Hematopoietic multipotent progenitor cell treated with erythropoietin and hydrocortisone succinate and interleukin-3 and kit ligand, for 8 days (in vitro differentiated cells): ENCODE measurements at places on chromosomes 4 and X.

DNA sequence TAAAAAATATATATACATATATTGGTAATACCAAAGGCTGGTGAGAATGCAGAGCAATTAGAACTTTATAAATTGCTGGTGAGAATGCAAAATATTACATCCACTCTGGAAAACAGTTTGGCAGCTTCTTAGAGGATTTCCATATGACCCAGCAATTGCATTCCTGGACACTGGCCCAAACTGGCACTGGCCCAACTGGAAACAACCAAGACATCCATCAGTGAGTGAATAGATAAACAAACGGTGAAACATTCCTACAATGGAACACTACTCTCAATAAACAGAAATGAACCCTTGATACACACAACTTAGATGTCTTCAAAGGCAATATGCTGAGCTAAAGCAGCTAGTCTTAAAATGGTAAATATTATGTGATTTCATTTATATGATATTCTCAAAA, 524.2 kb downstream of the IQCM start:
- no peak for DNase-seq

DNA sequence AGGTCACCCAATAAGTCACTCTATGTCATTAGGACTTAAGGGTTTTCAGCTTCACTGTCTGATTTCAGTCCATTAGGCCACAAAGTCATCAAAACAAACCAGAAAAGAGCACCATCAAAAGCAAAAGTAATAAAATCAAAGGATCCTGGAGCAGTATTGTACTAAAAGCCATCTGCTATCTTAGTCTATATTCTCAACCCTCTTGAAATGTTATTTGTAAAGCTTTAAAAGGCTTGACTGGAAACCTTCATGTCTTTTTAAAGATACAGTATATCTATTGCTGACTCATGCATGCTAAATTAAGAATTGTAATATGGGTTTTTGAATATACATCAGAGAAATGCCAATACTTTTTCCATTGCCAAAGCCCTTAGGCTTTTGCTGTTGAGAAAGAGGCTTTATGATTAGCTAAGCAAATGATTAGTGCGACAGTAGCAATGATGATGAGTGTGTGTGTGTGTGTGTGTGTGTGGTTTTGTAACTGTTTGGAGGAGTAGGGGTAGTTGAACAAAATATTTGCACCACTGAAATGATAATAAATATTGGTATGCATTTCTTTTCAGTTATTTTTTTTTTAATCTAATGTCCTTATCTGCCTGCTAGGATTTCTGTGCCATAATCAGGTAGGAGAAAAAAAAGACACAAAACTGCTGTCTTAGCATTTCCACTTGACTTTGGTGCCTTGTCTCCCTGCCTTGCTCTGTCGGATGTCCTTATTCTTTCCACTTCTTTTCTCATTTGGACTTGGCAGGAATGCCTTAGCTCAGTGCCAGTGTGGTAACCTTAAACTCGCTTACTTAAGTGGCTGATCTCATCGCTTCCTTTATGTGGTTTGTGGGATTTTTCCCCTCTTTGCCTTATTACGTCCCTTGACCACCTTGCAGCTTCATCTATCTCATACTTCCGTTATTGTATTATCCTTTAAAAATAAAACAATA, 119.7 kb downstream of the PCDH7 start:
- no peak for DNase-seq

DNA sequence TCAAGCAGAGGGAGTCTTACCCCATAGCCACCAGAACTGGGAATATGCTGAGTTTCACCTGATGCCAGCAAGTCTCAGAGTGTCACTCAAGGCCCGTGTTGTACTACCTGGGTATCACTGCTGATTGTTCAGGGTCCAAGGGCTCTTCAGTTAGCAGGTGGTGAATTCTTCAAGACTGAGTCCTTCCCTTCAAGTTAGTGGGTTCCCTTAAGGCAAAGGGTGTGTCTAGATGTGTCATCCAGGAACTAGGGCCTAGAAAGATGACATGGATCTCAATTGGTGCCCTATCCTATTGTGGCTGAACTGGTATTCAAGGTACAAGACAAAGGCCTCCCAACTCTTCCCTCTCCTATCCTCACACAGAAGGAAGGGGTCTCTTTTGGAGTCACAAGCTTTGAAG, 159.9 kb upstream of the DIPK2B start:
- DNase-seq = no peak

- DNase-seq = no peak
These were observed 36.9 kb downstream of the PARM1 start for GRCh38 chr4:74969507-74970474.

DNA sequence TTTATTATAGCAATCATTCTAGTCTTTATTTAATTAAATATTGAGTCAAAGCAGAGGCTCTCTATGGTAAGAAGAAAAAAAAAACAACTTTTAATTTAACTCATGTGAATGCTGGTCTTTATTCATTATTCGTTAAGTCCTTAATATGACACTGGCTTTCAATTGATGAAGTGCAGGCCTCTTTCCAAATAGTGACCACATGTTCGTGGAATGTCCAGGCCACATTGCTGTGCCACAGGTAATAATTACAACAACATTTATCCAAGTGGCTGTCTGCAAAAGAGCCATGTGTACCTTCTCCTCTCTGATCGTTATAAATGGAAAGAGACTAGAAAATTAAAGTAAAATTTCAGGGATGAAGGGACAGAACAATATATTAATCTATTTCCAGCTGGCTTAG, 220.1 kb upstream of the PABPC4L start:
- no peak for DNase-seq

- no peak for DNase-seq
These were observed 12.3 kb downstream of the TBCK start for GRCh38 chr4:106303548-106304281.

- no peak for DNase-seq
These were observed 648.8 kb downstream of the IQCM start for GRCh38 chr4:149166876-149167275.

DNA sequence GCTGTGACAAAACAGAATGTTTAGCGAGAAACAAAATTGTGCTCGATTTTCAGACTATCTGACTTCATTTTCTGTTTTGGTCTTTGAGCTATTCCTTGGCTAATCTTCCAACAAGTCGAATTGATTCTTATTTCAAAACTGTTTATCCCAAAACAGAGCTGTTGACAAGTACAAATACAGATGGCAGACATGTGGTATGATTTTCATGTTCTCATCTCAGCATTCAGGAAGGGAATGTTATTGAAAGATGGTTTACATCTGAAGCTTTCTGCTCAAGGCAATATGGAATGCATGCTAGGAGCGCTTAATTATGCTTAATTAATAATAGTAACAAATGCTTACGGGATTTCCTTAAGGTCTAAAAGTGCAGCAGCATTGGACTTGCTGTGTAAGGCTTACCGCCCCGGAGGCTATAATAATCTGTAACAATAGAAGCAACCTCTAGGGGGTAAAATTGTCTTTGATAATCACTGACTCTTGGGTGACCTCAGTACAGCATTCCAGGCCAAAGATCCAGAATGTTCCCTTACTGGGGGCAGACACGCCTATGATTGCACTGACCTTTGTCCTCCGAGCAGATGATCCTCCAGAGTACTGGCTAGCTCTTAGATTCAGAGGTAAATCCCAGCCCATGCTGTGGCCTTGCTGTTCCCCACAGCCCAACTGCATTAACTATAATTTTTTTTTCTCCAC, 16.4 kb downstream of the LSM6 start:
- DNase-seq = no peak

- DNase-seq = no peak
These were observed 166.7 kb downstream of the FHIP1A start for GRCh38 chr4:151575646-151576045.

GRCh38 chr4:1568855-1569460, 115.2 kb downstream of the FAM53A start:
- no peak for DNase-seq

DNA sequence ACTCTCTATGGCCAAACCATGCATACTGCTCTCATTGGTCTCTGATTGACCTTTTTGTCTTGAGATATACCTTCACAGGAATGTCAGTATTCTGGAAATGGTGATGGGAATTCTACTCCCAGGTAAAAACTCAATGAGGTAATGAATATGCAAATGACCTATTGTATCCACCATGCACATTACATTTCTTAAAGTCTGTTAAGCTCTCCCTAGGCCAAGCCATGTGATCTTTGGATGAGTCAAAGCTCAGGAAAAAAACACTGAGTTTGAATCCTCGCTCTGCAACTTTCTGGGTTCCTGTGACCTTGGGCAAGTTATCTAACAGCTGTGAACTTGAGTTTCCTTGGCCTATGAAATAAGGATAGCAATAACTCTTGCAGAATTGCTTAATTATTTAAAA, 175.4 kb downstream of the PPP1R2C start:
- DNase-seq = no peak

- DNase-seq = no peak
These were observed 565.8 kb downstream of the GRXCR1 start for GRCh38 chr4:43458293-43458692.

DNA sequence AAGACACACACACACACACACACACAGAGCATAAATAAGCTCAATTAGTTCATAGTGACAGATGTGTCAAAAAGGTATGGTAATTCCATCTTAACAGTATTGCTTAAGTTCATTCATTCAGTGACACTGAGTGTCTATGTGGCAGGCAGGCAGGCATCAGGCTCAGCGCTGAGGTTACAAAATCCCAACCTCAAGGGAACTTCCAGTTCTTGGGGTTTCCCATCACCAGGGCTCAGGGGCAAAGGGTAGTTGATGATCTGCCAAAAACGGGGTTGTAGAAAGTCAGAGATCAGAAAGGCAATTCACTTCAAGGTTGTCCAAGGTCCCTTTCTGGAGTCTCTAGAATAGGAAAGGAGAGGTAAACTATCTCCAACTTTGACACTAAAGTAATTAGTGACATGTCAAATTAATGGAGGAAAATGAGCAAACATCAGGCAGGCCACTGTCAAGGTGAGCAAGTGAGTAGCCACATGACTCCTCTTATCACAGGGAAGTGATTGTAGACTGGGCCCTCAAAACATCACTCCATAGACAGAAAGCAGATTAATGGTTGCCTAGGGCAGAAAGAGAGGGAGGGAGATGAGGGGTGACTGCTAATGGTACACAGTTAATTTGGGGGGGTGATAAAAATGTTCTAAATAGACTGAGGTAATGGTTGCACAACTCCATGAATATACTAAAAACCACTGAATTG, 41.8 kb downstream of the GPC4 start:
- no peak for DNase-seq

- DNase-seq = no peak
These were observed 152.2 kb downstream of the ASMT start for GRCh38 chrX:1767026-1767425.

- DNase-seq = no peak
These were observed 36.0 kb downstream of the LHFPL1 start for GRCh38 chrX:112643721-112644120.

DNA sequence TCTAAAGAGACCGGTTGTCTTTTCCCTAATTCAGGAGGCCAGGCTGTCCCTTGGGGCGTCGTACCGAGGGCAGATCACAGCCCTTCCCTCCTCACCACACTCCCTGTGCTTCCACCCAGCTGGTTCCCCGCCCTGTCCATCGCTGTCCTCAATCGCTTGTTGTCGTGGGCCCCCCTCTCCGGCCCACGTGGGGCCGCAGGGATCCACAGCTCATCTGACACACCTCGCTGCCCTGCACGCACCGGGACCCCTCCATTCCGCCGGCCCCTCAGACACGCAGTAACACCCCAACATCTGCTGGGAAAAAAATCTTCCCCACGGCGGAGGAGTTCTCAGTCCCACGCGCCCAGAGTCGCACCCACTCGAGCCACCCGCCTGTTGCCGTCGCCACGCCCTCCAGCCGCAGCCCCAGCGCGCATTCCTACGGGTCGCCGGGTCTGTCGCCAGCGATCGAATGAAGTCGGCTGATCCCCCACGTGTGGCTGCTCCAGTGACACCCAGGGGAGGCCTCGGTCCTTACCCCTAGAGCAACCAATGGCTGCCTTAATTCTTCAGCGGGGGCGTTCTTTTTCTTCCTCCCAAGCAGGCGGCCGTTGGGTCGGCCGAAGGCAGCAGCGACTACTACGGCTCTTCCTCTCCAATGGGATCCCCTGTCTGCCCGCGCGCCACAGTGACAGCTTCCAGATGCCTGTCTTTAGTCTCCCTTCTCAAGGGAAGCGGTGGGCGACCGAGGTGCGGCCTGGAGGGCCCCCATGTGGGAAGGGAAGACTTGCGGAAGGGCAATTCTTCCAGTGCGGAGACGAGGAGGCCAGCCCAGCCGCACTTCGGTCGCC, 893 bp upstream of the SEPTIN11 start:
- peak; percentile 90 for DNase-seq

DNA sequence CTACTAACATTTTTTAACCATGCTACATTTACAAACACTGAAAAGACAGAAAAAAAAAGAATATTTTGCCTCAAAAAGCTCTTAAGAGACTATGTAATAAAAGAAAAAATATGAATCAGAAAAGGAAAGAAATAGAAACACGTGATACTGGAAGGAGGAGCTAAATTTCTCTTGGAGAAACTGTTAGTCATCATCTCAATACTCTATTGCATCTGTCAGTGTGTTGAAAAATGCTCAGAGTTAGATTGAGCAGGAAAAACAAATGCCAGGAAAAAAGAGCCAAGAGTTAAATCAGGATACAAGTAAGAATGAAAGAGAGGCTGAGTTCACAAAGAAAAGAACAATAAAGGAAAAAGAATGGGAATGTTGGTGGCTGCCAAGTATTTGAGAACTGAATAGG, 2.6 kb downstream of the RAB28 start:
- no peak for DNase-seq

GRCh38 chr4:181659876-181660275, 583.3 kb upstream of the TENM3 start:
- DNase-seq = no peak

GRCh38 chrX:137234651-137235402, 201.0 kb upstream of the GPR101 start:
- no peak for DNase-seq

GRCh38 chrX:2708021-2708420, 16.9 kb downstream of the CD99 start:
- no peak for DNase-seq
